ENCODE measurements at places on chromosomes 2 and 18.

DNA sequence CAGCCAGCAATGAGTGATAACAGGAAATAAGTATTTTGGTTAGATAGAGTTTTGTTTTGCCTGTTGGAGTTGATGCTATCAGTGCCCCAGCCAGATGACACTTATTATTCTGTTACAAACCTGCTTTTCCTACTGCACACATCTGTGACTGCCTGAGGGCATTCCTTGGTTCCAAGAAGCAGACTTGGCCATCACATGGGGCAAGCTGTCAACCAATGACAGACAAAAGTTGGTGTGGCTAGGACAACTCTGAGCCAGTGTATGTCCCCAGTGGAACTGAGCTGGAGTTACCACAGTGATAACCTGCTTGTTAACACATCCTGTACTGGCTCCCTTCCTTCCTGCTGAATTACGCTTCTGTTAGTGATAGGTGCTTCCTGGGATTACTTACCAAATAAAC lies 54.5 kb downstream of the FAM171B start:
- peak; percentile 50 for DNase-seq

- no peak for DNase-seq
These were observed 114.6 kb downstream of the IKZF2 start for GRCh38 chr2:213036836-213037235.

GRCh38 chr2:38959938-38960608 lies 70.4 kb downstream of the ARHGEF33 start:
- no peak for DNase-seq

DNA sequence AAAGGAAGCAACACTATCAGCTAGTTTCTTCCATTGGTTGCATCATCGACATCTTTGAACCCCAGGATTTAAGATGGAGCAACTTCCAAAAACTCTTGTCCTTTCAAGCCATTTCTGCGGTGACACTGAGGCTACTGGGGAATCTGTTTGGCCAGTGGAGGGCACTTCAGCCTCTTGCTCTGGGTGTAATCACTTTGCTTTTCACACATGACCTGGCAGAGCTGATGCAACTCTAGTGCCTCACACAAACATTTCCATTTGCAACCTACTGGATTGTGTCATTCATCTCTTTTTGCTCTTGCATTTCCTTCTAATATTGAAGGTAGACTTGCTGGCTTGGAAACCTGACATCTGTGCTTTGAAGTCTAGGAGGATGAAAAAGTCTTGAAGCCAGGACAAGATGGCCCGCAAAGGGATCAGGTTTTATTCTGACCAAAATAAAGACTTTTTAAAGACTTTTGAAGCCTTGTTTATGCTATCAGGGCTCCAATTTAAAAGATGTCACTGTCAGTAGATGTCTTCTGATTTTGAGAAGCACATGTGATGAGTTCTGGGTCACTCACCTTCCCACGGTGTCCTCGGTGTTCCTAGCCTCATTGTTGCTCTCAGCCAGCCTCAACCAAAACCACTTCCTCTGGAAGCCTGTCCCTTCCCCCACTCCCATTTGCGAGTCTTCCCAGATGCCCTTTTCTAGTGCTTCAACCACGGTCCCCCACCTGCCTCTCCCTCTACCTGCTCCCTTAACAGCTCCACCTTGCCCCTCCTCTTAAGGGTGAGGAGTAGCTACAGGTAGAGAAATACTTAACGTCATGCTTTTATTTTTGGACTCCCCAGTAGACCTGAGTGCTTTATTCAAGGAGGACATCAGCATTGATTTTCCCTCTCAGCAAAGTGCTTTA lies 69.7 kb upstream of the KCNE4 start:
- DNase-seq = no peak

- no peak for DNase-seq
These were observed 80.9 kb downstream of the SP100 start for GRCh38 chr2:230496891-230497290.

DNA sequence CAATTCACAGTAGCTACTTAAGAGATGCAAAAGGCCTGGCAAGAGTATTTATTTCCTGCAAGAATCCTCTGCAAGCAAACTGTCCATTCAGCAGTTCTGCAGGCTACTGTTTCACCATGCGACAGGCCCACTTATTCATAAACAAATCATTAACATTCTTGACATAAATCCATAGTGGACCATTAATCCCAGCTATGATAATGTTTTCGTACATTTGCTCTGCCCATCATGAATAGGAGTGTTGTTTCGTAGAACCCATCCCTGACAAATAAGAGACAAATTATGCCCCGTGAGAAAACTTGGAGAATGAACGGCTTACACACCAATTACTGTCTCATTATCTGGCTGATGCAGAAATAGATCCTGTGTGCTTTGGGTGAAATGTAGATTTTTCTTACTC lies 65.4 kb downstream of the PID1 start:
- DNase-seq = no peak

Data from bone marrow (tissue), 2 donors.